Naive thymus-derived CD4-positive, alpha-beta T cell (primary cell): ENCODE measurements at places on chromosomes 3 and 15. TPM values are rescaled to one million over a fixed set of nuclear protein-coding genes. Genes with fewer than 3 reads are reported as not detected.

TBCCD1 gene
- polyA plus RNA-seq = 13.8 TPM

DNA sequence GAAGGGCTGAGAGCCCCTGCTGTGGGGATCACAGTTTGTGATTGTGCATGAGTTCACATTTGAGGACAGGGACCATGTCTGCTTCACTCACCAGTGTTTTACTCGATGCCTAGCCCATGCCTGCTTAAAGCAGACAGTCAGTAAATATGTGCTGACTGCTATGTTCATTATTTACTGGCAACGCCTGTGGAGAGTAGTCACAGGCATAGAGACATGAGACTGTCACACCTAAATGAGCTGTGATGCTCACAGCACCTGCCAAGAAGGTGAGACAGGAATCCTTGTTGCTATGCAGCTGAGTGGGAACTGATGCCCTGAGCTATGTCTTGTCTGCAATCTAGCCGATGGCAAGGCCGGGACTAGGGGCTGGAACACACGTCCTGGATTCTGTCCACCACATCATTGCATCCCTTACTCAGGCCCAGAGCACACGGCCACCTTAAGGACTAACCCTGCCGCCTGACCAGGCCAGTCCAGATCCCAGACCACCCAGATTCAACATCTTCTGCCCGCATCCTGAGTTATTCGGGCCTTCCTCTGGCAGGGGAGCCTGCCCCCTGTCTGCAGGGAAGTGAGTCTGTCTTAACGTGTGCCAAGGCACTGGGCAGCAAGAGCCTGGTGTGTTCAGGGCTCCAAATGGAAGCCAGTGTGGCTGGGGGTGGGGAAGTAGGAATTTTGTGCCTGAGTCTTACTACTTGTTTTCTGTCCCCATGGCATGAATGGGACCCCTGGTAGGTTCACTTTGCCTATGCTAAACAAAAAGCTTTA is 44.8 kb downstream of the FGD5 start:
- DNase-seq = no peak

DNA sequence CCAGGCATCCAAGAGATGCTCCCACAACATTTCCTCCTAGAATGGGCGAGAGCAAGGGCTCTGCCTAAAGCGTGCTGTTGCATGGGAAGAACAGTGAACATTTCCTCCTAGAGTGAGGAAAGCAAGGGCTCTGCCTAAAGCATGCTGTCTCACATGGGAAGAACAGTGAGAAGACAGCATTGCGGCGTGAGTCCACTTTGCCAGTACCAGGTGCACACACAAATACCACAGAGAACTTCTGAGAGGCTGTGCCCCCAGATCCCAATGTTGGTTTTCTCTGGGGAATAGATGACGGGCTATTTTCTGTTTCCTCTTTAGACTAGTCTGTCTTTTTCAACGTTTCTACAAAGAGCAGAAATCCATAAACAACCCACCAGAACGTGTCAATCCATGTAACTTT is 142.9 kb downstream of the LRRK1 start:
- no peak for DNase-seq

- DNase-seq = no peak
Observed at GRCh38 chr15:69456208-69457166, 3.9 kb downstream of the RPLP1 start.

DNA sequence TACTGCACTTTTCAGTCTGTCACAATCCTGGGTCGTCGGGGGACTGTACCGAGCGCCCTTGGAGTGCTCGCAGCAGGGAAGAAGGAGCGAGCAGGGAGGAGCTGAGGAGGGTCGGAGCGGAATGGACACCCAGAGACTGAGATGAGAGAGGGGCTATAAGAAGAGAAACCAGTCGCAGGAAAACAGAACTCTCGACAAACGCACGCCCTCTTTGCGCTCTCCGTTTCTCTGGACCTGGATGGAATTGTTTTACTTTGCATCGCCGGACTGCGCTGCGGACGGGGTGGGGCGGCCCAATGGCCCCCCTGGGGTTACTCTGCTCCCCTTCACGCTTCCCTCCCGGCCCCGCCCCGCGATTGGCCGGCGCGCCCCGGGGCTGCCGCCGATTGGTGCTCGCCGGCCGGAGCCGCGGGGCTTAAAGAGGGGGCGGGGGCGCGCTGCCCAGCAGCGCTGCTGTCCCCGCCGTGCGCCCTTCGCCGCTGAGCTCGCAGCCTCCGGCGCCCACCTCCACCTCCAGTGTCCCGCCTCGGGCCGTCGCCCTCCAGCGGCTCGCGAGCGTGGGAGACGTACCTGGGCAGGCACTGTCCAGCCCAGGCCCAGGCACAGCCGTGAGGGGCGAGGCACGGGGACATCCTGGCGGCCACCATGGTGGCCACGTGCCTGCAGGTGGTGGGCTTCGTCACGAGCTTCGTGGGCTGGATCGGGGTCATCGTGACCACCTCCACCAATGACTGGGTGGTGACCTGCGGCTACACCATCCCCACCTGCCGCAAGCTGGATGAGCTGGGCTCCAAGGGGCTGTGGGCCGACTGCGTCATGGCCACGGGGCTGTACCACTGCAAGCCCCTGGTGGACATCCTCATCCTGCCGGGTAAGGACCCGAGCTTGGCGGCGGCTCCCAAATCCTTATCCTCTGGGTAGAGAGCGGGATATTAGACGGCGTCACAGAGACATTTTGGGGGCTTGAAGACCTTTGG is at the start of gene CLDN11:
CLDN11 (plus strand) TSS at position 447 of the 977 bp plus-strand sequence; CDS start at position 646, 199 bp downstream.
- DNase-seq = no peak

DNA sequence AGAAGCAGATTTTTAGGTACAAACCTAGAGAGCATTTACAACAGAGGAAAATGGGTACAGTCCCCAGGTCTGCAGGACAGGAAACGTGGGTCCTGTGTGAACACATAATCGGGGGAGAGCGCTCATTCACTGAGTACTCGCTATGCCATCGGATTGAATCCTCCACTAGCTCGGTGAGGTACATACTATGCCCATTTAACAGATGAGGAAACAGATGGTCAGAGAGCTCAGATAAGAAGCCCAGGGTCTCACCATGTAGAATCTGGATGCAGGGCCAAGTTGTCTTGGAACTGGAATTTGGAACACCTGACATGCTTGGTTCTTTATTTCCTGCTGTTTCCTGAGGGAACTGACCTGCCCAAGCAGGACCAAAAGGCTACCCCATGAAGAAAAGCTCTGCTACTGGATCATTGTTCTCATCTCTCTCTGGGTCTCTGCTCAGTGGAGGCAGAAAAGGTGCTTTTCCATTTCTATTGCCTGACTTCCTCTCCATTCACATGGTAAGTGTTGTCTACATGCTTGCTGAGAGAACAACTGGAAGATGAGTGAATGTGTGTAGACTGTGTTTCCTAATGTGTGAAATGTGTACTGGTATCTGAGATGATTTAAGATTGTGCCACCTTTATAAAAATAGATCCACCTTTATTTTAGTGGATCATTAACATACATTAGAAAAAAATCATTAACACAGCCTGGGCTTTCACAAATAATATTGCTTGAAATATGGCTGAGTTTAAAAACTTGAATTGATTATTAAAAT is 89.1 kb downstream of the TGFBR2 start:
- no peak for DNase-seq

TF gene
- polyA plus RNA-seq = not detected

NXPE3 gene
- 55.7 TPM for polyA plus RNA-seq

P2RY1 gene
- polyA plus RNA-seq = 0.05 TPM

GRCh38 chr3:184241447-184242296 is 7.1 kb downstream of the ALG3 start:
- DNase-seq = no peak

MTFMT gene
- polyA plus RNA-seq = 19.7 TPM

SPESP1 gene
- 1.1 TPM for polyA plus RNA-seq

KY gene
- polyA plus RNA-seq = not detected

CNTN3 gene
- not detected for polyA plus RNA-seq

- DNase-seq = no peak
Observed at GRCh38 chr15:63473007-63473748, 31.2 kb upstream of the USP3 start.

LRRN1 gene
- 0.41 TPM for polyA plus RNA-seq

DNA sequence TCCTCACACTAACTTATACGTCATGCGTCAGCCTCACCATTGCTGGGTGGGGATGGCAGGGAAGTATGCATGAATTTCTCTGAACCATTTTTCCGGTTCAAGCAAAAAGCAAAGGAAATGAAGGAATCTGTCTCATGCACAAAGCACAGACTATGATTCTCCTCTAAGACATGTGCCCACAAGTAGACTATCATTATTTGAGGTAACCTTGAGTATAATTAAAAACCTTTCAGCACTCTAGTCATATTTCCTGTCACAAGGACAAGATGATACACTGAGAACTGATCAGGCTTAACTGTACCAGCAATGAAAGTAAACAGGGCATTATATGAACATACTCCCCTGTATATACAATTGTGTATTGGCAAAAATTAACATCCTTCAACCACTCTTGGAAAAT is 56.7 kb upstream of the TSC22D2 start:
- no peak for DNase-seq

GRCh38 chr3:119681279-119681678 is 4.1 kb upstream of the COX17 start:
- no peak for DNase-seq

DNA sequence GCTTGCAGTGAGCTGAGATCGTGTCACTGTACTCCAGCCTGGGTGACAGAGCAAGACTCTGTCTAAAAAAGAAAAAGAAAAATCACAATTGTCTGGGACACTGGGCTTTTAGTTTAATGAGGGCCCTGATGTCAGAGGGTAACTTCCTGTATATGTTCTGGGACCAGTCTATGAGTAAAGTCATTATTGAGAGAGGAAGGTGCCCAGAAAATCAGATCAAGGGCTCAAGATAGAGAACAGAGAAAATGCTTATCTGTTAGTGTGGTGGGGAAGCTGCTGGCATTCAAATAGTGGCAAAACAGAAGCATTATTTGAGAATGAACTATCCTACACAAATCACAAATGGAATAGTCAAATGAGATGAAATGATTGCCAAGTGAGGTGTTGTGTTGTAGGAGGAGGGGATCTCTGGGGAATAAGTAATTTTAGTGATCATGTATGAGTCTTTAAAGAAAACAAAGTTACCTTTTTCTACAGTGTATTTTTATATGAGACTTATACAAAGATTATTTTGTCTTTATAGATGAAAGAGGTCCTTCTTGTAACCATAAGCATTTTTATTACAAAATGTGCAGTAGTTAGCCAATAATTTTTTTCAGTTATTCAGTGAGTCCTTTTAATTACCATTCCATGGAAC is 13.4 kb downstream of the ARIH2 start:
- no peak for DNase-seq

DNA sequence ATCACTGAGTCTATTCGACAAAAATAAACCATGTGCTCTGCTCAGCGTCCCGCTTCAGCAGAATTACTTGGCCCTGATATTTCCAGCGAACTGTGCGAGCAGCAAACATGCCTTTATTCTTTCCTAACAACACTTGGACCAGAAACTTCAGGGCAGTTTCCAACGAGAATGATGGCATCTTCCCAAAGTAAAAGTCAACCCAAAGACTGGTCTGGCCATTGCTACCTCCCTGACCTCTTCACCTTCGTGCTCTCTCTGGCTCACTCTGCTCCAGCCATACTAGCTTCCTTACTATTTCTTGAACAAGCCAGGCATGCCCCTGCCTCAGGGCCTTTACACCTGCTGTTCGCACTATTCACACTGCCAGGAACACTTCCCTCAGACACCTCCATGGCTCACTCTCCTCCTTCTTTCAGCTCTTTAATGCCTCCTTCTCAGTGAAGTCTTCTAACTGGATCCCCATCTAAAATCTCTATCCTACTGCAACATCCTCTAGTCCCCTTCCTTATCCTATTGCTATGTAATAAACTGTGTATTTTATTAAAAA is 6.3 kb downstream of the HOMER2 start:
- DNase-seq = no peak

BRPF1 gene
- 9.2 TPM for polyA plus RNA-seq

RLBP1 gene
- polyA plus RNA-seq = not detected

- no peak for DNase-seq
Observed at GRCh38 chr3:13301286-13301987, 118.7 kb downstream of the NUP210 start.

CSPG4 gene
- polyA plus RNA-seq = not detected

DNA sequence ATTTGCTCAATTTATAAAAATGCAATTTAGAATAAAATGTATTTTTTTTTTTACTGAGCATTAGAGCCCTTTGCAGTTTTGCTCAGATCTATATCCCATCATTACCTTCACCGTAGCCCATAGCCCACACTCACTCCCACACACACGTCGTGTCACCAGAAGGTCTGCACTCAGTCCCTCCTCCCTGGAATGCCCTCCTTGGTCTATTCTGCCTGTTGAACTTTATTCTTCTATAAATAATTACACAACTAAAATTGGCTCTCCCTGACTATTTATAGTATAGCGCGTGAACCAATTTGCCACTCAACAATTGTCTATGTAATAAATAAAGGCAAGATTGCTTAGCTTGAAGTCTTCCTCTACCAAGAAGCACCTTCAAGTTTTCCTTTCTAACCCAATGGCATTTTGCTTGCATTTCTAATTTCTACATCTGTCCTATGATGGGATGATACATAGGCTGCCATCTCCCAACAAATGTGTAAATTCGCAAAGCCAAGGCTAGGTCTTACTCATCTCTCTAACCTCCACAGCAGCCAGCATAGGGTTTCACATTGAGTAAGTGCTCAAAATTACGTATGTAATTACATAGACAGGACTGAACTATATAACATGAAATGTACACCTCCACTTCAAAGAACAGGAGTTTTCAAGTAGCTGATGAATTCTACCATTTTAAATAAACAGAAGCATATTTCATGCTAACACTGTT is 172.0 kb upstream of the HES1 start:
- no peak for DNase-seq

DNA sequence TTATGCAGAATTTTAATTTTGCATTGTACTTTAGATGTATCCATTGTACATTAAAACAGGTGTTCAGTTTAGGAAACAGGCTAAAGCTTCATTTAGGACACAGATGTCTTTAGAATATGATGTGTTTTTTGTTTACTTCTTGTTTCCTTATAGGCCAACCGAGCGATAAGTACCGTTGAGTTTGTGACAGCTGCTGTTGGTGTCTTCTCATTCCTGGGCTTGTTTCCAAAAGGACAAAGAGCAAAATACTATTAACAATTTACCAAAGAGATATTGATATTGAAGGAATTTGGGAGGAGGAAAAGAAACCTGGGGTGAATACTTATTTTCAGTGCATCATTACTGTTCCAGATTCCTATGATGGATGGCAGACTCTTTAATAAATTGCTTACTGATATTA is 29.4 kb downstream of the PLAAT1 start:
- no peak for DNase-seq

DNA sequence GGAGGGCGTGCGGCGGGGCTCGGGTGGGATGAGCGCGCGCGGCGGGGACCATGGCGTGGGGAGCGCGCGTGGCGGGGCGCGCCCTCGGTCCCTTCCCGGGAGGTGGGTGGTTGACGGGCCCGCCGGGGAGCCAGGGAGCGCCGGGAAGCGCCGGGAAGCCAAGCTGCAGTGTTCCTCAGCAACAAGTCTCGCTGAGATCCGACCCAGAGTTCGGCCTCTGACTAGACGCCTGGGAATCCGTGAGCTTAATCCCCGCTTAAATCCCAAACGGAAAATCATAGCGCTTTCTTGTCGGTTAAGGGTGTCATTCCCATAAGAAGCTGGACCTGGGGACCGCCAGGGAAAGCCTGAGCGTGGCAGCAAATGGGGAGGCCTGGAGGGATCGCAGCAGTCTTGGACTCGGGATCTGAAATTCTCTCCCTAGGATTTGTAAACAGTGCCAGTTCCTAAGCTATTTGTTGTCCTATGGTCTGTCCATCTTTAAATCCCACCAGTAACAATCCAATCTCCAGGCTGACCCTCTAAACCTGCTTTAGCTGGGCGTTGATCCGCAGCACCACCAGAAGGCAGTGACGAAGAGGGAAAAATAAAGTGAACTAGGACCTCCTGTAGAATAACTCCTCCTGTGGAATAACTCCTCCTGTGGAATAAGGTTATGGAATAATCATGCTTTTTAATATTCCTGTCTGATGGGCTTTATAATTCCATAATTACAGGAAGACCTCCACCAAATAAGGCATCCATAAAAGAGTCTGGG is 570 bp upstream of the NEDD4 start:
- DNase-seq = no peak
